ENCODE measurements at places on chromosomes 5 and 9.
A peak's percentile ranks its signal among the peaks of the same experiment; 100 is the strongest.

GRCh38 chr5:84218546-84218945, 166.1 kb downstream of the EDIL3 start:
- no peak for DNase-seq

DNA sequence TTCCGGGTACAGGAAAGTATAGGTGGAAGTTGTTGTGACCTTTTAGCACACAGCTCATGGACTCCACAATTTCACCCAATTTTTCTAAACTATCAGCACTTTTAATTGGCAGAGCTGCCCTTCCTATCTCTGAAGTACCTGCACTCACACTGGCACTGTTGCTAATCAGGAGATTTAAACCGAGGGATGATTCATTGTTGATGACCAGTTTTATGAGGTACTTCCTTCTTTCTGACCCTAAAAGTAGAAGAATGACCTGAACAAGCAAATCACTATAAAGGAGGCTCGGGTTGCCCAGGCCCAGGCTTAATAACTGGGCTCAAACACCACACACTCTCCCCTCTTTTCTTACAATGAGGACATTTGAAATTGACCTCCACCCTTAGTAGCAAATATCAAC, 105.9 kb downstream of the KCNN2 start:
- peak; percentile 5 for DNase-seq

GRCh38 chr9:90929626-90930025, 128.0 kb downstream of the SYK start:
- DNase-seq, result no peak

DNA sequence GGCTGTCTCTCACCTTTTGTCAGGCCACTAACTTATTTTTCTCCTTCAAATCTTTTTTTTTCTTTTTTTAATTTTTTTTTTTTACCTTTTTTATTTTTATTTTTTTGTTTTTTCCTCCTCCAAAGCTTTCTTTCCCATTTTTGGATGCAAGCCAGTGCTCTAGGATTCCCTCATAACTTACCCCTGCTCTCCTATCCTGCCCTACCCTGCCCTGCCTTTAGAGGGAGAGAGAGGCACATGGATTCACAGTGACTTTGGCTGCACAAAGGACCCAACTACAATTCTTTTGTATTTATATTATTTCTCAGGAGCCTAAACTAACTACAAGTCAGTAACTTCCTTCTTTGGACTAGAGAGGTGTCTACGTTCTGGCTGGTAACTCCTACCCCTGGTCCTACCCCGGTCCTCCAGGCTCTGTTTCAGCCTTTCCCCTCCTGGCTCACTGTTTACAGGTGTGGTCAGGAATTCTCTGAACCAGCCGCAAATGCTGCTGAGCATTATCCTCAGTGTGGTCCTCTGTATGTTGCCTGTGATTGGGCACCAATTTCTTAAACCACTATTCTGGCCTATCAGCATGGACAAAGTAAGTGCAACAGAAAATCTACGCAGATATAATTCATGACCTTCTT, 8.4 kb upstream of the RUSC2 start:
- DNase-seq, result peak; percentile 81

DNA sequence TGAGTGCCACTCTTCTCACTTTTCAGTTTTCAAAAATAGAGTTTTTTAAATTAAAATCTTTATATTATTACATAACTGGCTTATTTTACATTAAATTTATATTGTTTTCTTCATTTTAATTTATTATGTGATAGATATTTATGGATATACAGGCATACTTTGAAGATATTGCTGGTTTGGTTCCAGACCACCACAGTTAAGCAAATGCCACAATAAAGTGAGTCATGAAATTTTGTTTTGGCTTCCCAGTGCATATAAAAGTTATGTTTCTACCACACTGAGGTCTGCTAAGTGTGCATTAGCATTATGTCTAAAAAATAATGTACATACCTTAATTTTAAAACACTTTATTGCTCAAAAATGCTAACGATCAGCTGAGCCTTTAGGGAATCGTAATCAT, 47.4 kb downstream of the NDUFS4 start:
- DNase-seq, result no peak

DNA sequence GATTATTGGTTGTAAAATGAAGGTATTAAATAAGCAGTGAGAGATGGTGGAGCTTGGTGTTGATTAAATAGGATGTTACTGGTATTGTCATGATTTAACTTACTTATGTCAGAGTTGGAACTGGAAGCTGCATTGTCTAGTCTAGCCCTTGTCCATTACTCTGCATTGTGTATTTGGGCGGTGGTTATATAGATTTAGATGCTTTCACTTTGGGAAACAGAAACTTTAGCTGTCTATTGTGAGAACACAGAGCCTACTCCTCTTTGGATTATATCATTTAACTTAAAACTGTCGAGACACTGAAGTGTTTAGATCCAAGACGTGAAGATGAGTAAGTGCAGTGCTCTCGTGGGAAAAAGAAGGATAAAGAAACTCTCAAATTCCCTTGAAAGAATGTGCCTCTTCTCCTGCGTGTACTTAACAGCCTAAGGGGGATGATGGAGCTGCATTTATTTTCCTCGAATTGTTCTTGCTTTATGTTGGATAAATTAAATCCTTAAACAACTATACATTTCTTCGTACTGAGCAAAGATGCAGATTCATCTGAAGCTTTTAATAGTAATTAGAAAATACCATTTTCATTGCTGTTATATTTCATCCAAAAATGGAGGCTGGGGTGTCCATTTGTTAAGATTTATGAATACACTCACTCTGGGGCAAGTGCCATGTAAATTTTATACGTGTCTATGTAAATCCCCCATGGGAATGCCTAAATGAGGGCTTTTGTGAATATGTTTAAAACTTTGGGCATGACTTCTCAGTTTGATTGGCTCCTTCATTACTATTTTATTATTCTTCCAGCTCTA, 21.6 kb downstream of the FBXL7 start:
- no peak for DNase-seq

GRCh38 chr5:116145416-116145815, 60.6 kb downstream of the COMMD10 start:
- no peak for DNase-seq

GRCh38 chr9:135043345-135043744, 44.1 kb upstream of the OLFM1 start:
- no peak for DNase-seq

GRCh38 chr9:123044586-123044985, 11.1 kb downstream of the GPR21 start:
- DNase-seq, result no peak

- no peak for DNase-seq
These were observed 121.9 kb upstream of the CXCL14 start for GRCh38 chr5:135700731-135701130.

DNA sequence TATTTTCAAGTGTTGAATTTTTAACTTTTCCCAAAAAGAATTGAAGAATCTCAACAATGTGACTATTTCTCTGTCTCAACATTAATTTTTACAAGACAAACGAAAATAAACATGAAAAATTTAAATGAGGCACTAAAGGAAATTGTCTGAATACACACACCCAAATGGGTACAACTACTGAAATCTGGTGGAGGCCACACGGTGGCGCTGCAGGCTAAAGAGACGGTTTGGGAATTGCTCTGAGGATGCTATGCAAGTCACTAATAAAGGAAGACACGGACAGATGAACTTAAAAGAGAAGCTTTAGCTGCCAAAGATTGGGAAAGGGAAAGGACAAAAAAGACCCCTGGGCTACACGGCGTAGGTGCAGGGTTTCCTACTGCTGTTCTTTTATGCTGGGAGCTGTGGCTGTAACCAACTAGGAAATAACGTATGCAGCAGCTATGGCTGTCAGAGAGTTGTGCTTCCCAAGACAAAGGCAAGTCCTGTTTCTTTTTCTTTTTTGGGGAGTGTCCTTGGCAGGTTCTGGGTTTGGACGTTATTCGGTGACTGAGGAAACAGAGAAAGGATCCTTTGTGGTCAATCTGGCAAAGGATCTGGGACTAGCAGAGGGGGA, at the start of gene PCDHB10:
Gene PCDHB10 (plus strand): TSS at position 244 of the 616 bp plus-strand sequence. CDS start 200 bp downstream, at position 444.
- peak; percentile 24 for DNase-seq

DNA sequence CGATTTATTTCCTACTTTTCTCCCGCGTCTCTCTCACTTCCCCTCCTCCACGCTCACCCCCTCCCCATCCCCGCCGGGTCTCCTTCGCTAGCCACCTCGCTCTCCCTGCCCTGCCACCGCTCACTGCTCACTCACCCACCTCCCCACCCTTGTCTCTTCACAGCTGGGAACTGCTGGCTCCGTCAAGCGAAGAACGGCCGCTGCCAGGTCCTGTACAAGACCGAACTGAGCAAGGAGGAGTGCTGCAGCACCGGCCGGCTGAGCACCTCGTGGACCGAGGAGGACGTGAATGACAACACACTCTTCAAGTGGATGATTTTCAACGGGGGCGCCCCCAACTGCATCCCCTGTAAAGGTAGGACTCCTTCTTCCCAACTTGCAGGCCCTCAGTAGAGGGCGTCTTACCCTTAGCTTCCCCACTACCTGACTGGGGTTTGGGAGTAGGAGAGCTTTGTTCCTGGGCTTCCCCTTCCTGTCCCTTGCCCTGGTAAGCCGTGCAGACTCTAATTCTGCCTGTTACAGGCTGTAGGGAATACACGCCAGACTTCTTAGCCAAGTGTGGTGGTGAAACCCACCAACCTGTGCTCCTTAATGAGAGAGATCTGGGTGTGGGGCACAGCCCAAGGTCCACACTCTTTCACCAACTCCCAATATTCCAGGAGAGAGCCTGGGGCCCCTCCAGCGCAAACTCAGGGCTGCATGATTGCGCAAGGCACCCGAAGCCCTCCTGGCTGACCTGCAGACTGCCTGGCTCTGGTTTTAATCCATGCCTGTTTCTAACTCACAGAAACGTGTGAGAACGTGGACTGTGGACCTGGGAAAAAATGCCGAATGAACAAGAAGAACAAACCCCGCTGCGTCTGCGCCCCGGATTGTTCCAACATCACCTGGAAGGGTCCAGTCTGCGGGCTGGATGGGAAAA, 2.5 kb downstream of the FST start:
- DNase-seq, result peak; percentile 25

GRCh38 chr9:18756712-18757125, 276.3 kb downstream of the SAXO1 start:
- no peak for DNase-seq

- DNase-seq, result peak; percentile 76
These were observed 3.7 kb downstream of the ECSCR start for GRCh38 chr5:139458580-139459407.

DNA sequence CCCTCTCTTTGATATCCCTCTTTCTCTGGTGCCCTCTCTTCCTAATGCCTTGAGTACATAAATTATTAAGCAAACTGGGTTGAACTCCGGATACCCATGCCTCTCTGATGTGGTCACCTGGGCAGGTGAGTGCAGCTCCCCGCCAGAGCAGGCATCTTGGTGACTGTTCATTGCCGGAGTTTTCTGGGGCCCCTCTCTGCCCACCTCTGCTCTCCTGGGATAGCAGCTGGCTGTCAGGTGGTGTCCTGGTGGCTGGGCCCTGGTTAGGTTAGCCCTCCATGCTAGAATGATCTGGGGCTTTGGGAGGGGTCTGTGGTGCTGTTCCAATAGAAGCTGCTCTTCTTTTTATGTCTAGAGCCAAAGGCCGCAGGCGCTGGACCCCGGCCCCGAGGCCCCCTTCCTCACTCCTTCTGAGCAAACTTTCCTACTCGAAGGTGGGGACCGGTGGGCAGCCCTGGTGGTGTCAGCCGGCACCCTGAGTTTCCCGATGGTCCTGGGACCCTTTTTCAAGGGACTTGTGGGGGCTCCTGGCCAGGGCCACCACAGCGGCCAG, 4.9 kb upstream of the SCGB3A1 start:
- DNase-seq, result no peak

DNA sequence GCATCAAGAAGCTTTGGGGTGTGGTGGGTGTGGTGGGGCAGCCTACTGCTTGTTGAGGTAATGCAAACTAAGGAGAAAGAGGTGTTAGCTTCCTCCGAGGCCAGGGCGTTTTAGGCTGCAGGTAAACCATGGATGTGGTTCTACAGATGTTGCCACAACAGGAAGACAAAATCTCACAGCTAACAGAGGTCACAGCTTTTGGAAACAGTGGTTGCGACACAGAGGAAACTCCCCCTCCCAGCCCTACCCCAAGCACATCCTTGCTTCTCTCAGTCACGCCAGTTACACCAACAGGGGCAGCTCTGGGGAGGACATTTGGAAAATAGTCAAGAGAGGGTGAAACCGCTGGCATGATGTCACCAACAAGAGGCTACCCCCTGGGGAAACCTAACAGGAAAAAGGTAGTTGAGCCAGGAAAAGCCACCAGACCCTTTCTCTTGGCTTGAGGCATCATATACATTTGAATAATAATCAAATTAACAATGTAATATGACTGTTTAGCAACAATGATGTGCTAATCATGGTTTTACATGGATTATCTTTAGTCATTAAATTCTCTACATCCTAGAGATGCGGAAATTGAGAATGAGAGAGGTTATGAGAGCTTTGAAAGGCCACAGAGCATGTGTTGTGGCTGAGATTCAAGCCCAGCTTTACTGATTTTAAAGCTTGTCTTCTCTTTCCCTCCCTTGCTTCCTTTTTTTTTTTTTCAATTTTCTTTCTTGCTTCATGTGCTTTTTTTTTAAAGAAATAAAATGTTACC, 82.2 kb upstream of the IL12B start:
- peak; percentile 70 for DNase-seq

GRCh38 chr5:154086641-154087040, 47.9 kb downstream of the MFAP3 start:
- no peak for DNase-seq

- peak; percentile 56 for DNase-seq
These were observed 77.8 kb upstream of the SHISAL2B start for GRCh38 chr5:64612344-64612961.

DNA sequence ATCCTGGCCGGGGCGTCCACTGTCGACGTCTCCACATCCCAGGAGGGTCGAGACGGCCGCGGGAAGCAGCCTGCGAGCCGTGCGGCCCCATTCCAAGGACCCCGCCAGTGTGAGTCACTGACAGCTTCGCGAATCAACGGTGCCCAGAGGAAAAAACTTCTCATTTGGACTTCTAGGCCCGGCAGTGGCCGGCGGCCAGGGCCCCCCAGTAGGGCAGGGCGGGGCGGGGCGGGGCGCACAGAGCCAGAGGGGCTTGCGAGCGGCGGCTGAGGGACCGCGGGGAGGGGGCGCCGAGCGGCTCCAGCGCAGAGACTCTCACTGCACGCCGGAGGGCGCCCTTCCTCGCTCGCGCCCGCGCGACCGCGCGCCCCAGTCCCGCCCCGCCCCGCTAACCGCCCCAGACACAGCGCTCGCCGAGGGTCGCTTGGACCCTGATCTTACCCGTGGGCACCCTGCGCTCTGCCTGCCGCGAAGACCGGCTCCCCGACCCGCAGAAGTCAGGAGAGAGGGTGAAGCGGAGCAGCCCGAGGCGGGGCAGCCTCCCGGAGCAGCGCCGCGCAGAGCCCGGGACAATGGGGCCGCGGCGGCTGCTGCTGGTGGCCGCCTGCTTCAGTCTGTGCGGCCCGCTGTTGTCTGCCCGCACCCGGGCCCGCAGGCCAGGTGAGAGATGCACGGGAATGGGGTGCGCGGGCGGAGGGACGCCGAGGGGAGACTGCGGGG, at the start of gene F2R:
Gene F2R (plus strand): TSS at position 391 of the 720 bp plus-strand sequence. CDS start 182 bp downstream, at position 573.
- peak; percentile 53 for DNase-seq

DNA sequence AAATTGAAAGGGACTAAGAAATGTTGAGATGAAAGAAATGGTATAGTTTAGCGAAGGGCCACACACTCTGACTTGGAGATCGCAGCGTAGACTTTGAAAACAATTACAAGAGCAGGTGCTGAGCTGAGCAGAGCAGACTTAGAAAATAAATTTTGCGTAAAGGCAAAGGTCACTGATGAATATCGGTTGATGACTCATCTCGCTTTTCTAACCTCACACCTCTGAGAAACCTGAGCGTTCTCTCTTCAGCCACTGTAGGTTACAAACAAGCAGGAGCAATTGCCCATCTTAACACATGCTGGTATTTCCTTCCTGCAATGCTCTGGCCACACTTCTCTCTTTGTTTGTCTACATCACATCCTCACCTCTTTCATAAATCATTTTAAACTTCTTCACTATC, 190.6 kb upstream of the C9orf72 start:
- no peak for DNase-seq
